ENCODE measurements at places on chromosomes 7 and 10. TPM values are rescaled to one million over a fixed set of nuclear protein-coding genes. Genes with fewer than 3 reads are reported as not detected.

DNA sequence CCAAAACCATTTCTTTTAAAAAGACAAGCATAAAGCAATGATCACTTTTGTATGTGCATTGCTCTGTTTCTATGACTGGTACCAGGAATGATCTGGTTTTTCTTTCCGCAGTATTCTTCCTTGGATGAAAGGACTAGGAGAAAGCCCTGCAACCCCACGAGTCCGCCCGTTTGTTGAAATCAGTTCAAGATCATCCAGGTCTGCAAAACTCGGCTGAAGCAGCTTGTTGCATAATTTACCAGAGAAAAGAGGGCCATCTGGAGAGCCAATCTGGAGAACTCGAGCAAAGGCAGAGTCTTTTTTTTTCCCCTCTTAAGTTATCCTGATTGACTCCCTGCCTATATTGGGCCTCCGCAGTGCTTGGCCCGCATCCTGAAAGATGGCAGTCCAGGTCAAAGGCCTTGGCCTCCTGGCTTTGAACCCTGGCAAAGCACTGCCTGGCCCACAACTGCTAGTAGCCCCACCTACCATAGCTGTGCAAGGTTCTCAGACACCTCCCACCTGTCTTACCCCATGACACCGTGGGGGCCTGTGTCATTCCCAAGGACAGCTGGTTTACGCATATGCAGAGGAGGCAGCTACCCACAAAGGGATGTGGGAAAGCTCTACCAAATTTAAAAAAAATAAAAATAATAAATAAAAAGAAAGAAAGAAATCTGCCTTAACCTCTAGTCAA lies 572.2 kb downstream of the INHBA start:
- no peaks in the 10 kb centered on the region for H3K36me3 ChIP-seq
- H3K27ac ChIP-seq, result no peak overlapping the region
- DNase-seq, result no peak
- no peaks in the 10 kb centered on the region for H3K27me3 ChIP-seq
- no peak overlapping the region for H3K4me3 ChIP-seq

DNA sequence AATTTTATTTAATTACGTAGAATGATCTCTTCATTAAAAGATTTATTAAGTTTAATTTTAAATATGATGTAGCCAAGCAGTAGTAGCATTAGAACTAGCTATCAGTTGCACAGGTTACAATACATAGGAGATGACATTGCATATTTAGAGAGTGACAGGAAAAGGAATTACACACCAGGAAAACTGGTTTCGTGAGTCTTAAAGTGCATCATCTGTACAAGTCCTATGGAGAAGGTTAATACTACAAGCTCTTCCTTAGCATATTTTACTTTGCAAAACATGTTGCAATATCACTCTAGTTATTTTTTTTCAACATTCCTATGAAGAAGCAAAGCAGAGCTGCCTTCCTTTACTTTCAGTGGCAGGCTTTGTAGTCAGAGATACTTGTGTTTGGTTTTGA lies 20.2 kb upstream of the SEM1 start:
- no peaks in the 10 kb centered on the region for H3K4me1 ChIP-seq
- DNase-seq, result no peak
- no peak overlapping the region for H3K4me3 ChIP-seq

SEMA3C gene
- 147 TPM for total RNA-seq

- no peak within 1 kb of the TSS for H3K4me3 ChIP-seq
- H3K27me3 ChIP-seq, result peaks cover 16% of the 10 kb centered on the region
- no peaks in the 10 kb centered on the region for H3K4me1 ChIP-seq
- no peak for DNase-seq
These were observed at the start of gene NAT16 for GRCh38 chr7:101180130-101180755. Gene NAT16, minus strand, starts transcription at chr7:101180293. Its CDS starts 5,486 bp downstream, at chr7:101174807.

TACC2 gene
- total RNA-seq, result 101 TPM

OGDHL gene
- 8.5 TPM for total RNA-seq

ACTR3C gene
- total RNA-seq, result 10.7 TPM

- no peaks in the 10 kb centered on the region for H3K36me3 ChIP-seq
- H3K27ac ChIP-seq, result no peak overlapping the region
These were observed 239.9 kb downstream of the ADRA2A start for GRCh38 chr10:111316722-111317212.

DNA sequence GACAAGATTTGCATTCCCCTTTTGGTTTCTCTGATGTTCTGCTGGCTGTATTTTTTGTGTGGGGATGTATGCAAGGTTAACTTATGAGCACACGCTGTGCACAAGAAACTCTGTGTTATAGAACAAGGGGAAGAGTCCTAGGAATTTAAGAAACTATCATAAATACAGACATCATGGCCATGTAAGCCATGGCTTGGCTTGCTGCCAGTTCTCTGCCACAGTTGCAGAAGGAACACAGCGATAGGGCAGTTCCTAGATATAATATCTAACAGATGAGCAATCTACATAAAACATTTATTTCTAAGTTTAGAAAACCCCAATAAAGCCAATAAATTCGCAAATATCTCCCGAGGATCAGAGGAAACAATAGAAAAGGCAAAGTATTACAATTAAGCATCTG lies 153.3 kb downstream of the LRRTM3 start:
- no peak overlapping the region for H3K27ac ChIP-seq
- no peak for DNase-seq
- no peaks in the 10 kb centered on the region for H3K36me3 ChIP-seq
- no peaks in the 10 kb centered on the region for H3K4me1 ChIP-seq
- H3K4me3 ChIP-seq, result no peak overlapping the region

DNA sequence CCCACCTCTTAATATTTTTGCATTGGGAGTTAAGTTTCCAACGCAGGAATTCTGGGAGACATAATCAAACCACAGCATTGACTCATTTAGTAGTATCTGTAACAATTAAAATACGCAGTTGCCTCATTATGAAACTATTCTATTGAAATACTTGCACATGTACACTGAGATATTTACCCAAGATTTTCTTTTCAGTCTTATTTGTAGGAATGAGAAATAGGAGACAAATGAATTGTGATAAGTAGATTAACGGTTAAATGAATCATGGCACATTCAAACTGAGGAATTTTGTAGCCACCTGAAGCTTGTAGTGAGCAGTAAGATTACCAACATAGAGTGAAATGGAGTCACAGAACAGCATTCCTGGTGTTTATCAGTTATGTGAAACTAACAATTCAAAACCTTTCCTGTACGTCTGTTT lies 18.1 kb downstream of the RP9 start:
- H3K4me3 ChIP-seq, result no peak overlapping the region
- H3K27me3 ChIP-seq, result no peaks in the 10 kb centered on the region
- H3K4me1 ChIP-seq, result no peaks in the 10 kb centered on the region
- no peak overlapping the region for H3K27ac ChIP-seq

- H3K36me3 ChIP-seq, result no peaks in the 10 kb centered on the region
- no peaks in the 10 kb centered on the region for H3K4me1 ChIP-seq
- H3K27me3 ChIP-seq, result no peaks in the 10 kb centered on the region
- no peak overlapping the region for H3K27ac ChIP-seq
These were observed 235.1 kb downstream of the SEMA3E start for GRCh38 chr7:83413831-83414230.

GRCh38 chr10:98423691-98424120 lies 8.7 kb upstream of the PYROXD2 start:
- H3K4me1 ChIP-seq, result no peaks in the 10 kb centered on the region
- H3K27me3 ChIP-seq, result no peaks in the 10 kb centered on the region
- no peak overlapping the region for H3K27ac ChIP-seq
- no peak overlapping the region for H3K4me3 ChIP-seq

DNA sequence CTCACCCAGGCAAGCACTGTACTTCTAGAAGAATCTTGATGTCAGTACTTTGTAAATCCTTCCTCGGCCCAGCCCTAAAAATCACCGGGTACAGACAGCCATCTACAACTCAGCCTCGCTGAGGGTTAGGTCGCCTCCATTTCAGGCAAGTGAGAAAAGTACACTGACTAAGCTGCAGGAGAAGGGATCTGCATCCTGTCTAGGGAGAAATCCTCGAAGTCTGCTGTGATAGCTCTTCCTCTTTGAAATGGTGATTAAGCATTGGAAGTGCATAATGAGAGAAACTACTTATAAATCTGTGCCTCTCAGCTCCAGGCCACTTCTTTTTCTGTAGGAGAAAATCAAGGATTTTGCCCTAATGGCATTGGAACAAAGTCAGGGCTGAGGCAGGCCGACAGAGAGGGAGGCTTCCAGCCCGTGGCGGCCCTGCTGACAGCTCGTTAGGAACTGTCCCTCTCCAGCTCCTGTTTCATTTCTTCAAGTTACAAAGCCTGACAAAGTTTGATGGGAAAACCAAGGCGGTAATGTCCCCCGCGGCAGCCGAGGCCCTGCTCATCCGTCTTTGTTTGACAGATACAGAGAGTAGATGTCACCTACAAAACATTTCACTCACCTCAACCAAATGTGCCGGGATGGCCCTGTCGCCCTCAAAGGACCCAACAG lies 14.1 kb upstream of the GOT1 start:
- no peak overlapping the region for H3K4me3 ChIP-seq
- H3K27me3 ChIP-seq, result no peaks in the 10 kb centered on the region
- no peak overlapping the region for H3K27ac ChIP-seq
- DNase-seq, result no peak

All from prostate gland (tissue), 2 donors.